Sciatic nerve (tissue), 2 donors: ENCODE measurements at places on chromosomes 16 and 17. TPM values are rescaled to one million over a fixed set of nuclear protein-coding genes. Genes with fewer than 3 reads are reported as not detected.

CRYM gene
- 0.53 TPM for total RNA-seq

ARHGDIG gene
- 0.94 TPM for total RNA-seq

BANP gene
- total RNA-seq, result 32.3 TPM

CD300H gene
- not detected for total RNA-seq

CLEC10A gene
- total RNA-seq, result 14.7 TPM

KRTAP2-1 gene
- not detected for total RNA-seq

TCAP gene
- 2.0 TPM for total RNA-seq

KRT15 gene
- total RNA-seq, result 0.36 TPM

SCN4A gene
- 3.5 TPM for total RNA-seq

SPNS3 gene
- 2.0 TPM for total RNA-seq

KRTAP4-4 gene
- total RNA-seq, result not detected

UNC45B gene
- 0.04 TPM for total RNA-seq

AANAT gene
- not detected for total RNA-seq

TNP2 gene
- total RNA-seq, result not detected

PIPOX gene
- 1.5 TPM for total RNA-seq

SLC6A2 gene
- total RNA-seq, result 1.1 TPM

SEC14L1 gene
- 130 TPM for total RNA-seq

KRTAP9-1 gene
- total RNA-seq, result not detected

CNEP1R1 gene
- total RNA-seq, result 21.7 TPM

PDF gene
- 6.0 TPM for total RNA-seq

SRL gene
- total RNA-seq, result 1.9 TPM

CHST4 gene
- not detected for total RNA-seq

TBC1D3I gene
- total RNA-seq, result 0.36 TPM

IL17C gene
- not detected for total RNA-seq

STAT5A gene
- 55.6 TPM for total RNA-seq

CHMP6 gene
- 26.8 TPM for total RNA-seq

ICAM2 gene
- total RNA-seq, result 38.2 TPM

C17orf78 gene
- not detected for total RNA-seq

ZNF597 gene
- total RNA-seq, result 3.2 TPM

TEX14 gene
- 0.76 TPM for total RNA-seq

BCL6B gene
- 24.5 TPM for total RNA-seq

TK1 gene
- total RNA-seq, result 1.8 TPM

FDXR gene
- 6.3 TPM for total RNA-seq

TNS4 gene
- 0.36 TPM for total RNA-seq

CTRL gene
- 0.98 TPM for total RNA-seq

GSDMA gene
- total RNA-seq, result 1.5 TPM

FBXO39 gene
- 0.98 TPM for total RNA-seq

UBE2Z gene
- 66.2 TPM for total RNA-seq

MEAK7 gene
- total RNA-seq, result 21.8 TPM

ADAD2 gene
- total RNA-seq, result not detected

PRKCB gene
- total RNA-seq, result 12.7 TPM

PRSS22 gene
- 0.36 TPM for total RNA-seq

SEPTIN1 gene
- total RNA-seq, result 7.2 TPM

MSLN gene
- 2.9 TPM for total RNA-seq

KRTAP4-1 gene
- not detected for total RNA-seq

IRX3 gene
- 1.1 TPM for total RNA-seq

SSTR5 gene
- not detected for total RNA-seq

KRTAP3-2 gene
- total RNA-seq, result not detected

WWOX gene
- 30.7 TPM for total RNA-seq

SLC52A1 gene
- not detected for total RNA-seq

TVP23A gene
- total RNA-seq, result 3.3 TPM

UMOD gene
- total RNA-seq, result not detected

ABI3 gene
- 8.5 TPM for total RNA-seq

CDH3 gene
- 10.2 TPM for total RNA-seq

GLP2R gene
- 0.18 TPM for total RNA-seq

TSNAXIP1 gene
- total RNA-seq, result 1.5 TPM

SEZ6L2 gene
- total RNA-seq, result 3.1 TPM
